ENCODE measurements at places on chromosomes 12 and 14. TPM values are rescaled to one million over a fixed set of nuclear protein-coding genes. Genes with fewer than 3 reads are reported as not detected.

BCL2L14 gene
- total RNA-seq: not detected

DNA sequence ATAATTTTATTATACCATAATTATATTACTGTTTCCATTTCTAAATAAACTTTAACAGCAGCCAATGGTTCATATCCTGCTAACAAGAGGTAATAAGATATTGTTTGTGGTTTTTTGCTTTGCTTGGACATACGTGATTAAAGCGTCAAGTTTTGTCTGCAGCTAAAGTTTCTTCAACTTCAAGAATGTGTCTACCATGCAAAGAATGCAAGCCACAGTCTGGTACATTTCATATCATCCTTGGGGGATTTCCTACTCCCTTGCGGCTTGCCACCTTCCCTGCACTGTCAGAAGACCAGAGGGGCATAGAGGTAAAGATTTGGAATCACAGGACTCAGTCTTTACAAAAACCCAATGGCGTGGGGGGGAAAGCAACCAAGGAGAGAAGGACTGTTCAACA is 125.2 kb downstream of the MED13L start:
- H3K4me1 ChIP-seq: peaks cover 10% of the 10 kb centered on the region
- DNase-seq: peak; percentile 92
- no peak overlapping the region for H3K27ac ChIP-seq
- no peak overlapping the region for H3K4me3 ChIP-seq
- H3K27me3 ChIP-seq: no peaks in the 10 kb centered on the region

- H3K4me1 ChIP-seq: peaks cover 10% of the 10 kb centered on the region
- no peaks in the 10 kb centered on the region for H3K27me3 ChIP-seq
- H3K36me3 ChIP-seq: peaks cover 1% of the 10 kb centered on the region
- H3K4me3 ChIP-seq: no peak overlapping the region
These were observed 8.0 kb upstream of the GPR84 start for GRCh38 chr12:54372113-54372806.

DNA sequence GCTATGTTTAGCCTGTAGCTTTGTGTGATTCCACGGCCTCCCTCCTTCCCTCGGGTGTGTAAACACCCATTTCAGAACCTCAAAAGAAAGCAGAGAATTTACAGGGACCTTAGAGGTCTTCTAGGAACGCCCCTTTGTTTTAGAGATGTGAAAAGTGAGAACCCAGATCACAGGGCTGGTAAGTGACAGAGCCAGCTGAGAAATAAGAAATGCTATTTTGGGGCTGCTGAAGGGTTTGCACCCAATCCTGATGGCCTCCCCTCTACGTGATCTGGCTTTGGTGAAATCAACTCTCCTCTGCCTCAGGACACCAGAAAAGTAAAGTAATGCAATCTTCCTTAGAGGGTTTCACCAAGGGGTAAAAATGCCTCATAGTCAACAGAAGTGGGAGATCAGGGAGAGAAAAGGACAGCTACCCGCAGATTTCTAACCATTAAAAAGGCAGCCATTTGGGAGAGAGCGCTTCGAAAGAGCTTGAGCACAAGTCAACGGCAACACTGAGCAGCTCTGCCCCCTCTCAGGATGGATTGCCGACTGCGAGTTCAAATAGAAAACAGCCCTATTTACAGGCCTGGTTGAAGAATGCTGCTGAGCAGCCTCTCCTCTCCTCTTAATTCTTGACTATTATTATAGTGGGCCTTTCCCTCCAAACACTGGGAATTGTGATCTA is 78.5 kb upstream of the RASSF3 start:
- H3K27me3 ChIP-seq: peaks cover 3% of the 10 kb centered on the region
- no peaks in the 10 kb centered on the region for H3K36me3 ChIP-seq
- H3K27ac ChIP-seq: no peak overlapping the region
- no peaks in the 10 kb centered on the region for H3K4me1 ChIP-seq

- no peak for DNase-seq
- no peaks in the 10 kb centered on the region for H3K4me1 ChIP-seq
- no peak overlapping the region for H3K27ac ChIP-seq
- no peaks in the 10 kb centered on the region for H3K36me3 ChIP-seq
- no peaks in the 10 kb centered on the region for H3K27me3 ChIP-seq
These were observed 2.3 kb upstream of the CD69 start for GRCh38 chr12:9763025-9763424.

DNA sequence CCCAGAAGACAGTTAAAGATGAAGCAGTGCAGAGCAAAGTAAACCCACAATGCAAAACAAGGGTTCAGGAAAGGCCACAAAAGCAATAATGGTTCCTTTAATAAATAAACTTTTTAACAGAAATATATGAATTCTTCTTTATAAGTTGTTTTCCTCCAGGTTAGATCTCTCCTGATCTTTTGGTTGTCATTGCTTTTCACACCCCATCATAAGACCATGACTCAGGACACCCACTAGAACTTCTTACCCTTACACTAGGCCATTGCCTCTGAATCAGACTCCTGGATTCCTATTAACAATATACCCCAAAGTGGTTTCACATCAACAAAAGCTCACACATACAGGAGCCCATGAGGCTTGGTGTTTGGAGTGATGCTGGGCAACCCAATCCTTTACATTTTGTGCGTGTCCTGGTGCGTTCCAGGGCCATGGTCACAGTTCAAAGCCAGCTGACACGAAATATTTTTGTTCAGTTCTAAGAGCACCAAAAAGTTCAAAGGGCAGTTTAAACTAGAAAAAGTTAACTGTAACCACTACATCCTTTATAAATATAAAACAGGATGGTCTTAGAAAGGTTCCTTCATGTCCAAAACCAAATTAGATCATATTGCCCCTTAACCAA is 187.0 kb downstream of the EPS8 start:
- DNase-seq: peak; percentile 31
- H3K4me3 ChIP-seq: no peak overlapping the region
- H3K27ac ChIP-seq: no peak overlapping the region
- H3K27me3 ChIP-seq: no peaks in the 10 kb centered on the region
- peaks cover 8% of the 10 kb centered on the region for H3K4me1 ChIP-seq
